IMR-90 (cell line): ENCODE measurements at places on chromosomes 5 and 9. TPM values are rescaled to one million over a fixed set of nuclear protein-coding genes. Genes with fewer than 3 reads are reported as not detected.

DNA sequence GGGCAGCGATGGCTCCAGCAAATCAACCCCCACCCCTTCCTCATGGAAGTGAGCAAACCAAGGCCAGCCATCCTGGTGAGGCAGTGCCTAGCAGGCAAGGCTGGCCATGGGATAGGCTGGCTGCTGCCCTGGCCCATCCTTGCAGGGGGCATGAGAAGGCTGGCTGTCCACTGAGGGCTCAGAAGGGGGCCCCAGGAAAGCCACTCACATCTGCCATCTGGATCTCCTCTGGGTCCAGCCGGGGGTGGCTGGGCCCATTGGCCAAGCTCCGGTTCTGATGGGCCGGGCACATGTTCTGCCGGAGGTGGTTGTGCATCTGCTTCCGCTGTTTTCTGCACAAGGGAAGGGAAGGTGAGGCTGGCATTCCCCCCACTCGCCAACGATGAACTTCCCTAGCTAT, 57.1 kb downstream of the PSD2 start:
- DNase-seq: no peak

DNA sequence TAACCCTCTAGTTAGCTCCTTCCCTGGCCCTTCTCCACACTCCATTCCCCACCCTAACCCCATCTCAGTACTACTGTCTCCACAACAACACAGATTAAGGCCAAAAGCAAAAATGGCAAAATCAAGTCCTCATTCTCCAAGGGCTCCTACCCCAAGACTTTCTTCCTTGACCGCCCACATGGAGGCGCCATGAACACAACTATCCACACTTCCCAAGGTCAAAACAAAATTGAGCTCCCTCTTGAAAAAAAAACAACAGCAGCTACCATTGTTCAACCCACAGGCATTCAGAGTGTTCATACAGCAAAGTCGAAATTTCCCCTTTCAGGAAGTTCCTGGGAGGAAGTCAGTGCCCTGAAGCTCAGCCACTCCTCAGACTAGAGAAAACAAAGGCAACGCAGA, 54.4 kb downstream of the GNAQ start:
- DNase-seq: peak; percentile 73

- DNase-seq: peak; percentile 85
These were observed 57.0 kb downstream of the COL15A1 start for GRCh38 chr9:99000476-99001395.

GRCh38 chr5:390623-391491, 52.1 kb upstream of the EXOC3 start:
- DNase-seq: no peak

The NR2F1 gene
- 18.1 and 19.0 TPM in 2 replicates for total RNA-seq

DNA sequence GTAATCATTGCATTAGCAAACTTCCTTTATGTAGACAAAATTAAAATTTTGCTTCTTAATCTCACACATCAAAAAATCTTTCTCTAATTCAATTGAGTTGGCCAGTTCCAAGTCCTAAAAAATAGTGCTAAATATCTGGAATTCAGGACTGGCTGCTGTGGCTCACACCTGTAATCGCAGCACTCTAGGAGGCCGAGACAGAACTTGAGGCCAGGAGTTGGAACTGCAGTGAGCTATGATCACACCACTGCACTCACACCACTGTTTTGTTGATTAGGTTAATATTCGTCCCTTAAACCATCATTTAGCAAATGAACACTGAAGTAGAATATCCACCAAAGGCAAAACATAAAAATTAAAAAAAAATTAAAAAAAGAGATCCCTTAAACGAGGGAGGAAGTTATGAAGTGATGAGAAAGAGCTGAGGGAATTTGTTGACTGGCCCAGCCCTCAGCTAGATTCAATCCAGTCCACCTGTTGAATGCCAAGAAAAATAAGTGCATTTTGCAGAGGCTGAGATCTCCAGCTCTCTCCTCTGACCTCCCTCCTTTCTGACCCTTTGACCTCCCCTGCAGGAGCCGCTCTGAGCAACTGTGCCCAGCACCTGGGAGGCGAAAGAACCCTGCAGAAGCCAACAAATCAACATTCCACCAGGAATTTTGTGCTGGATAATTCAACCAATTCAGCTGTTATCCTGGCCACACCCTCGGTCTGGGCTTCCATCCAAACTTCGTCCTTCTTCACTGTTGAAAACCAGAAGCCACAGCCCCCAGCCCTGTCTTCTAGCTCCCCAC, 96.8 kb downstream of the OR2K2 start:
- DNase-seq: no peak

The NR4A3 gene
- 0.54 and 1.9 TPM in 2 replicates for total RNA-seq

GRCh38 chr5:159921721-159922120, 5.4 kb downstream of the ADRA1B start:
- DNase-seq: no peak

The CD14 gene
- 0.18 TPM in 1 of 2 replicates, not detected in the other for total RNA-seq

GRCh38 chr5:94967525-94967924, 317.4 kb downstream of the MCTP1 start:
- DNase-seq: no peak

The PRKAA1 gene
- total RNA-seq: 94.1 and 129 TPM in 2 replicates

The IRX2 gene
- total RNA-seq: 0.36 and 0.56 TPM in 2 replicates

DNA sequence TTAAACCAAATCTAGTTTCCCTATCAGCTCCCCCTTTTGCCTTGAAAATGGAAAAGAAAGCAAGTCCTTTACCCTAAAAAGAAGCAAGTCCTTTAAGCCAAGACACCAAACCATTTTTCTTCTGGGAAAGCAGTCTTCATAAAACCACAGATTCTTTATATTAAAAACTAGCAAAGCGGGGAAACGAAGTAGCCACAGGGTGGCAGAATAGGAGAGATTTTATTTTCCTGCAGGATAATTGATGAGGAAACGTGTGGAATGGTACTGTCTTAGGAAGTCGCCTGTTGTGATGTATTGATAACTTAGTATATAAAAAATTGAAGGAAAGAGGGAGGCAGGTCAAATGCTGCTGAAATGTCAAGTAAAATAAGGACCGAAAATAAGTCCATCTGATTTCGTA, 41.1 kb downstream of the ZNF883 start:
- no peak for DNase-seq

The AIF1L gene
- 0.18 and 0.28 TPM in 2 replicates for total RNA-seq

GRCh38 chr9:37769306-37769705, 15.6 kb downstream of the EXOSC3 start:
- no peak for DNase-seq

The EFCAB9 gene
- not detected in 2 replicates for total RNA-seq

- DNase-seq: no peak
These were observed 2.7 kb downstream of the GZMA start for GRCh38 chr5:55104946-55105701.

DNA sequence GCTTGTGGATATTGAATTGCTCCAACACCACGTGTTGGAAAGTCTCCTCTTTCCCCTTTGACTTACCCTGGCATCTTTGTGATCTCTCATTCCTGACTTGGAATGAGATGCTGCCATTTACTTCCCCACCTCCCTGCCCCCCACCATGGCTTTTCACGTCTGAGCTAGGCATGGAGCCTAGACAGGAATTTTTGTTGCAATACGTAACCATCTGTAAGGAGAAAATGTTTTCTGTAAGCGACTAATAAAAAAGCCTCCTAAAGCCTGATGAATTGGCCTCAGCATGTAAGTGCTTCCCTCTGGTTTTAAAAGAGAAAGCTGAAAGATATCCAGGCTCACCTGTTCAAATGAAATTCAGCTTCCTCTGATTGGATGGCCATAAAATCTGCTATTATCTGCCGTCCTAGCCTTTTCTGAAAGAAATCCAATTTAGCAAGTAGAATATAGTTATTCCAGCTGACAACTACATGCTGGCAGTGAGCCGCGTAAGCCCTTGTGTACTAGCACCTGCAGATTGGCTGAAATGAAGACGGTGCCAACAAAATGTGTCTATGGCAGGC, 200.1 kb downstream of the NSG2 start:
- DNase-seq: no peak

The SSNA1 gene
- 55.7 and 63.9 TPM in 2 replicates for total RNA-seq

The ZNF483 gene
- total RNA-seq: 0.90 and 1.4 TPM in 2 replicates

- peak; percentile 75 for DNase-seq
These were observed 161.6 kb downstream of the NR3C1 start for GRCh38 chr5:143241892-143242291.

- peak; percentile 81 for DNase-seq
These were observed 53.9 kb downstream of the ZCCHC7 start for GRCh38 chr9:37174247-37174646.

The PCDHA9 gene
- total RNA-seq: under 0.01 TPM in 2 replicates

- peak; percentile 93 for DNase-seq
These were observed 476.2 kb downstream of the SEMA5A start for GRCh38 chr5:9069650-9070049.

DNA sequence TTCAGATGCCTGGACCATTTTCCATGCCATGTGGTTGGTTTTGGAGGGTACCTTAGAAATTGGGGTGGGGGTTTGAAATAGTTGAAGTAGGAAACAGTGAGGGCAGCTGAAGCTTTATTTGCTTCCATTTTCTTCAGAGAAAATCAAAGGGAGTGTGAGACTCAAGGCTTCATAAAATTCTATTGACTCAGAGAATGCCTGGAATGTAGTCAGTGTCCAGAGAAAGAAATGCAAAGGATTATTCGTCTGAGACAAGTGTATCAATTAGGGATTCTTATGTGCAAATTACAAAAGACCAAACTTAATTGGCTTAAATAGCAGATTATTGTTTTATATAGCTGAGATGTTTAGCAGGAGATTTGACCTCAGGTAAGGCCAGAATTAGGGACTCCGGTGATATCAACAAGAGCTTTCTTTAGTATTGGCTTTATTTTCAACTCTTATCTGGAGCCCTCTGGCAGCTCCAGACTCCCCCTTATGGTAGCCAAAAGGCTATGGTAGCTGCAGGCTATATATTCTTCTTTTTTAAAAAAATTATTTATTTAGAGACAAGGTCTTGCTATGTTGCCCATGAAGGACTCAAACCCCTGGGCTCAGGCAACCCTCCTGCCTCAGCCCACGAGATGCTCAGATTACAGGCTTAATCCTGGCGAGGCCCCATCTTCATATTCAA, 38.9 kb downstream of the PTTG1 start:
- no peak for DNase-seq

DNA sequence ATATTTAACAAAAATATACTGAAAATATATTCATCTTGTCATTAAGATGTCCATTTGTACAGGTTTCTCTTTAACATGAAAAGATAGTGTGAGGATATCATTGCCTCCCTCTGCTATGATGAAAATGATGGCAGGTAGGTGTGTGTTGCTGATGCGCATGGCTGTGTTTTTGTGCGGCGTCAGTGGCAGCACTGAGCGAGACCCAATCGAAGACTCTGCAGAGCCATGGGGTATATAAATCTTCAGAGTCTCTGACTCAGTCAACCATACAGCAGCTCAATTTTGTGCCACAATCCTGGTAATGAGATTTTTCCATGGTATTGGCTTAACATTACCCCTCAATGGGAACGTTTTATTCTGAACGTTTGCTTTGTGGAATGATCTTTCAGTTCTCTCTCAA, 153.5 kb upstream of the IQGAP2 start:
- no peak for DNase-seq
